Naive thymus-derived CD8-positive, alpha-beta T cell (primary cell): ENCODE measurements at places on chromosomes 1 and 21.

GRCh38 chr21:25806060-25806459 lies 71.3 kb downstream of the GABPA start:
- no peak for DNase-seq

DNA sequence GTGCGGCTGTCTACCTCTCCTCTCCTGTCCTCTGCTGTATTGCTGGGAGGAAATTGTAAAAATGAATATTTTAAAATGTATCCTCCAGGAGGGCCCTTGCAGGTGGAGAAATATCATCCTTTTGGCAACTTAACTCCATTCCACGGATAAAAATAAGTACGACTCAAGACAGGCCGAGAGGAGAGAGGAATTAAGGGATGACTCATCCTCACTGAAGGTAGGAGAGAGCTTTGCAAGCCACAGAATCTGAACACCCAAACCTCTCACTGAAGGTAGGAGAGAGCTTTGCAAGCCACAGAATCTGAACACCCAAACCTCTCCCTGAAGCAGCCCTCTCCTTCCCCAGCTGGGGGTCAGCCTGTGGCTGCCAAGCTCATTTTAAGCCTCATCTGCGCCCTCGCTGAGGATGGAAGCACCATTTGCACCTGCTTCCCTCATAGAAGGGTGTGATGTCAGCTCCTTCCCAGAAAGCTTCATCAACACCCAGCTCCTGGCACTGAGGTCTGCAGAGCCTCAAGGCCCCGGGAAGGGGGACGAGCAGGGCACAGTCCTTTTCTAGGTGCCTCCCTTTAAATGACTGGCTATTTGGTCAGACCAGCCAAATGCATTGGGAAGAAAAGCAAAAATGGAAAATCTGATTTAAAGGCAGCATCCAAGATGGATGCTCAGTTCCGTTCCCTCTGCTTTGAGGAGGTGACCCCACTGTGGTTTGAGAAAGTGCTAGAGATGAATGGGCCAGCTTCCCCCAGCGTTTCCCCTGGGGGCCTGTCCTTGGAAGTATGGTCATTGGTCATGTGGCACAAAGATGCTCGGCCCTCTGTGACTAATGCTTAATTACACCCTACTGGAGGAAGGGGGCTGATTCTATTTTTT lies 12.9 kb upstream of the SELENON start:
- DNase-seq: no peak

GRCh38 chr1:65527707-65528503 lies 107.4 kb downstream of the LEPR start:
- no peak for DNase-seq

DNA sequence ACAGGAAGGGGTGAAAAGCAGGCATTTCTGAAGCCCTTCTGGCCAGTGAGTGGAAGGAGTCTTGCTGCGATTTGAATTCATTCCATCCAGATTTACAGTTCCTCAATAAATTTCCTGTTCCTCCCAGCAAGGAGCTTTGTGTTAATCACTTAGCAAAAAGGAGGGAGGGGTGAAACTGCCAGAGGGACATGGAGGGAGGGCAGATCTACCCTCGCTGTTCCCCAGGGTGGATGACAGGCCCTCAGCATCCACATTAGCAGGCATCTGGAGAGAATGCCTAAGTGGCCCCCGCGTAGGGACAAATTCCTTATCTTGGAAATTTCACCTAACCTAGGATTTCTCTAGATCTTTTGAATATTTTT lies 1.2 kb downstream of the ETV3 start:
- DNase-seq: no peak

- no peak for DNase-seq
Measured at GRCh38 chr1:101221945-101222429, 14.8 kb upstream of the S1PR1 start.

DNA sequence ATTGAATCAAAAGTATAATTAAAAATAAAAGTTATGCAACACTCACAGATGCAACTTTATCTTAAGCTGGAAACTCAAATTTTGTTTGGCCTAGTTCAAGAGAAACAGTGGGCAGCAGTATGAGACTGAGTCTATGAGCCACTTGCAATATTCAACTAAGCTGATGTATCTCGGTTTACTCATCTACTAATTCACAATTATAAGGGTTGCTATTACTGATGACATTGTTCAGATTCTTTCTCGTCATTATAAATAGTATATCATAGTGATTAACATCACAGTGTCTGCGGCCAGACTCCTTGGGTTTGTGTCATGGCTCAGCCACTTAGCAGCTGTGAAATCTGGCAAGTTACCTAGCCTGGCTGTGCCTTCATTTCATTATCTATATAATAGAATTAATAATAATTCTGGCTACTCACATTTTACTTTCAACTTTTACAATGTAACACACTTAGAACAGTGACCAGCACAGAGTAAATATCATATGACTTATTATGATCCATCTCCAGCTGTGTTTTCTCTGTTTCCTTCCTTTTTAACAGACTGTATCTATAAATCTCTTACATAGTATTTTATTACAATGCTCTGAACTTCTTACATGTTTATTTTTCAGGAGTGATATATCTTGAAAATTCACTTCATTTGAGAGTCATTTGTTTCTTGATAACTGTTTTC lies 194.3 kb upstream of the RGS18 start:
- DNase-seq: no peak

DNA sequence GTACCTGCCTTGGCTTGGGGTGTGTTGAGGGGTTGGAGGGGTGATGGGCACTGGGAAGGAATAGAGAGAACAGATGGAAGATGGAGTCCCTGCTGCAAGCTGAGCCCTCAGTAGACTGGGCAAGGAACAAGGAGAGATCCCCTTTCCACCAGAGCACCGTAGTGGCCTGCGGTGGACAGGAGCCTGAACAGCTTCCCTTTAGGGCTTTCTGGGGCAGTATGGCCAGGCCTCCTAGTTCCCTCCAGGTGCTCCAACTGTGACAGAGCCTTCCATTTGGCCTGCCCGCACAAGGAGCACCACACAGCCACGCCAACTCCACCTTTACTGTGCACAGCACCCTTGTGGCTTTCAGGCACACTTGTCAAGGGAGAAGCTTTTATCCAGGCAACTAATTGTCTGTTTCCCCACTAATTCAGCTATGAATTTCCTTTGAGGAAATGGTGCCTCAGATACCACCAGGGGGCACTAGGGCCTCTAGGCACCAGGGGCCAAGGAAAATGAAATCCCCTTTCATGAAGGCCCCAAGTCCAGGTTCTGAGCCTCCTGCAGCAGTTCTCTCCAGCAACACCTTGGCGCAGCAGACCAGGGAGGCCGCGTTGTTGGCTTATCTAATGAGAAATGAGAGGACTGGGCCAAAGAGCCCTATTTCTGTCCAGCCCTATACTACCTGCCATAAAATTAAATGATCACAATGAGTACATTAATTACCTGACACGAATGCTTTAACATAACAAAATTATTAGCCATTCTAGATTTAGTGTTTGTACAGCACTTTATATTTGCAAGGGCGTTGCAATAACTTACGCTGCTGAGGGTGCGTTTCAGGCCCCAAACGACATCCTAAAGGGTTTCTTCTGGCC lies 23.1 kb upstream of the ERI3 start:
- DNase-seq: peak; percentile 45

GRCh38 chr21:29508301-29508700 lies 209.6 kb downstream of the BACH1 start:
- no peak for DNase-seq

DNA sequence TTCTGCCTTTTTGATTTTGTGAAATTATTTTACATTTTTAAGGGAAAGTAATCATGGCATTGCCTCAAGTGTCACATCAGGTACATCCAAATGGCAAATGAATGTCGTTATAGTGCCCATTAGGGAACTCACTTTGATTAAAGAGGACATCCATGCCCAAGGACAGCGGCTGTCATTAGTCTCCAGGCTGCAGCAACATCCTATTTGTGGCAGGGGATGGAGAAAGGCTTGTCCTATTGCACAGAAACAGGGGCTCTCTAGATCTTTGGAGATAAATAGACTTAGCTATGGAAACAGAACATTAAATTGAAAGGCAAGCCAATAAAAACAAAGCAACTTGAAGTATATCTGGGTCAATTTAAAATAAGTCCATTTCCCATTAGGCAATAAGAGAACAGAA lies 439.3 kb downstream of the NEGR1 start:
- no peak for DNase-seq

DNA sequence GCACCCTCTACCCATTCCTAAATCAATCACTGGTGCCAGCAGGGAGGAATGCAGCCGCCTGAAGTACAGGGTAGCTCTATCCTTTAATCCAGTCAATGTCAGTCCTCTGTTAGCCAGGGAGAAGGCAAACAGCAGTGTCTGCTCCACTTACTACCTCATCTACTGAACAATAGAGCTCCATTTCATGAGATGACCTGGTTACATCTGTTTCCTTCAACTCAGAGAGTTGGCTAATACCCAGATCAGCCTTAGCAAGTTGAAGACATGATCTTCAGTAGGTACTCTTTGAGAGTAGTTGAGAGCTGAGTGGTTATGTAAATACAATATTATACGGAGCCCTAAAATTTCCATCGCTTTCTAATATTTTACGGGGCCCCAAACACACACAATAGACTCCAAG lies 46.1 kb upstream of the CD34 start:
- no peak for DNase-seq
